ENCODE measurements at places on chromosomes 6 and 20.

DNA sequence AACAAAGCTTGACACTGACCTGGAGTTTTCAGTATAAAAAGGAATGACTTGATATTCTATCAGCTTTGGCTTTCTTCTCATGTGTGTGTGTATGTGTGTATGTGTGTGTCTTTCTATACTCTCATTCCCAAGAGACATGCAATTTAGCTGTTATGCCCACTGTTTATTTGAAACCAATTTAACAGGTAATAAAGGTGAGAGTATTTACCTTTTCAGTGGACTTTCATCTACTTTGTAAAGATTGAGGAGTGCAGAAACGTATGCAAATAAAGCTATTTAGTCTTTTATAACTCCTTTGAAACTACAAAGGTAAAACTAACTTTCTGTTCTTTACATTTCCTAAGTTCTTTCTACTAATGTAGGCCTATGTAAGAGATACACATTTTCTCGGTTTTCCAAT lies 103.5 kb upstream of the HS3ST5 start:
- no peak for DNase-seq

- no peak for DNase-seq
These were observed 631.4 kb downstream of the CDH26 start for GRCh38 chr20:60589623-60590022.

DNA sequence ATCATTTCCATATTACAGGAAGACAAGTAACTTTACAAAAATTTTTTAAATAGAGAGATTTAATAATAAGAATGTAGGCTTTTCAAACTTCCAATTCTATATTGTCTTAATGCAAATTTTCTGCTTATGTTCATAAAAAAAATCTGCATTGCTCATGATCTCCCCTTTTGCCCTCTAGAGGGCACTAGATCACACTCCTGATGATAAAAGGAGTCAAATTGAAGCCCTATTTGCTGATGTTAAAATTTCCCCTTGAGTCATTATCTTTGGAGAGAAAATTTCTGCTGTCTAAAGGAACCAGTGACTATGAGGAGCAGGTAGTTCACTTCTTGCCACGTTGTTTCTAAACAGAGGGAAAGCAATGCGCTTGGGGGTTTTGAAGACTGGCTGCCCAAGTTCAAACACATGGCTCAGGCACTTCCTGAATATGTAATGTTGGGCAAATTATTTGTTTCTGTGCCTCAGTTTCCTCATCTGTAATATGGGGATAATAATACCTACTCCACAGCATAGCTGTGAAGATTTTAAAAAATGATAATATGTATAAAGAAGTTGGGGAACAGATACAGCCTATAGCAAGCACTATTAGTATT lies 874.2 kb downstream of the TFAP2A start:
- DNase-seq = peak; percentile 39

DNA sequence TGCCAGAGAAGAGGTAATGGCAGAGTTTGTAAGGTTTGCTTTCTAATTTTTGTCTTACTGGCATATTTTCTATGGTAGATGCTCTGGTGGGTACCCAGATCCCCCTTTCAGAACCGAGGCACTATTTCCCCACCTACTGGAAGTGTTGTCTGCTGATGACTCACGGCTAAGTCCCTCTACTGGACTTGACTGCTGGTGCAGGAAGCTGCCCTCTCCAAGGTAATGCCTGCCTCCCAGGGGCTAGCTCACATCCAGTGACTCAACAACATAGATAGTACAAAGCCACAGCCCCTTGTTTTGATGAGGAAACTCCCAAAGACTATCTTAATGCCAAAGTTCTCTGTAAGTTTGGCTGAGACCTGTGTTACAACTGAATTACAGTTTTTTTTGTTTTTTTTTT lies 285.4 kb upstream of the FLRT3 start:
- peak; percentile 5 for DNase-seq

- DNase-seq = no peak
These were observed at the start of gene WFDC5 for GRCh38 chr20:45114465-45115385. TSS of gene WFDC5 (minus strand) at chr20:45115174. CDS start at chr20:45115083, 91 bp downstream.

GRCh38 chr6:28003059-28003458 lies 46.0 kb downstream of the OR2B6 start:
- DNase-seq = peak; percentile 79

All from NCI-H146 (cell line).